ENCODE measurements at places on chromosomes 11 and 22.

DNA sequence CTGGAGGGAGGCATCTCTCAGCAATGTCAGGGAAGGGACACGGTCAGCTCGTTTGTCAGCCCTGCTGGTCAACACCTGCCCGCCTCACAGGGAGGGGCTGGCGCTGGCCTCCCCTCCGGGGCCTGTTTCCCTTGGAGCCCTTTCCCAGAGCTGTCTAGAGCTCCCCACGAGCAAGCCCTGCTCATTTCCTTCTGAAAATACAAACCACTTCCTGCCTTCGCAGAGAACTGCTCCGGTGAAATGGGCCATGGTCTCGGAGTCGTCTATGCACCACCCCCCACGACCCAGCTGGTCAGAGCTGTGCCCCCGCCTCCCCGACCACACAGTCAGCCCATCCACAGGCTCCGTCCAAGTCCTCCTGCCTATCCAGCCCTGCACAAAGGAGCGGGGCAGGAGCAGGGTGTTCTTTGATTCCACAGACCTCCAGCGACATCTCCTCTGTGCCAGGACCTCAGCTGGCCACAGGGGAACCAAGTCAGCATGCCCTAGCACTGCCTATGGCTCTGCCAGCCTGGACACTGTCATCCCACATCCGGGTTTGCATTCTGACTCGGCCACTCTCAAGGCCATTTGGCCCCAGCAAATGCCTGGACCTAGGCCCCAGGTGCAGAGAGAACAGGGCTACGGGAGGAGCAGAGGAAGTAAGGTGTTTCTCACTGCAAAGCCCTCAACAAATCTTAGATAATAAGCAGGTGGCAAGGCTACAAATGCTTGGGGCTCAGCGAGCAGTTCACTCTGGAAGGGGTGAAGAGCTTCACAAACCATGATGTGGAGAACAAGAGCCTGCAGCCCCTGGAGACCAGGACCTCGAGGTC lies 82.1 kb upstream of the WNT11 start:
- DNase-seq, result no peak

DNA sequence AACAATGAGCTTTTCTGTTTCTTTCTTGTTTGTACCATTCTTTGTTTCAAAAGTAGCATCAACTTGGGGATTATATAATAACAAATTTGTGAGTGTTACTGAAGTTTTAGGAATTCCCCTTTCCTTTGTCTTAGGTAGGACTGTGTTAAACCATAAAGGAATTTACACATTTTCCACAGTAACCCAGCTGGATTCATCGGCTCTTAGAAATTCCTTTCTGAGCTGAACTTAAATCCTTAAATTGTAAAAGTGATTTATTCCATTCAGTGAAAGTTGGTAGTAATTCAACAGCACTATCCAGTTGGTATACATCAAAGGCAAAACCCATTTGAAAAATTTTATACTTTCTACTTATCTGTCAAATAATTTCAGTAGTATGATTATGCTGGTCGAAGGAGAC lies 11.8 kb downstream of the EMSY start:
- no peak for DNase-seq

DNA sequence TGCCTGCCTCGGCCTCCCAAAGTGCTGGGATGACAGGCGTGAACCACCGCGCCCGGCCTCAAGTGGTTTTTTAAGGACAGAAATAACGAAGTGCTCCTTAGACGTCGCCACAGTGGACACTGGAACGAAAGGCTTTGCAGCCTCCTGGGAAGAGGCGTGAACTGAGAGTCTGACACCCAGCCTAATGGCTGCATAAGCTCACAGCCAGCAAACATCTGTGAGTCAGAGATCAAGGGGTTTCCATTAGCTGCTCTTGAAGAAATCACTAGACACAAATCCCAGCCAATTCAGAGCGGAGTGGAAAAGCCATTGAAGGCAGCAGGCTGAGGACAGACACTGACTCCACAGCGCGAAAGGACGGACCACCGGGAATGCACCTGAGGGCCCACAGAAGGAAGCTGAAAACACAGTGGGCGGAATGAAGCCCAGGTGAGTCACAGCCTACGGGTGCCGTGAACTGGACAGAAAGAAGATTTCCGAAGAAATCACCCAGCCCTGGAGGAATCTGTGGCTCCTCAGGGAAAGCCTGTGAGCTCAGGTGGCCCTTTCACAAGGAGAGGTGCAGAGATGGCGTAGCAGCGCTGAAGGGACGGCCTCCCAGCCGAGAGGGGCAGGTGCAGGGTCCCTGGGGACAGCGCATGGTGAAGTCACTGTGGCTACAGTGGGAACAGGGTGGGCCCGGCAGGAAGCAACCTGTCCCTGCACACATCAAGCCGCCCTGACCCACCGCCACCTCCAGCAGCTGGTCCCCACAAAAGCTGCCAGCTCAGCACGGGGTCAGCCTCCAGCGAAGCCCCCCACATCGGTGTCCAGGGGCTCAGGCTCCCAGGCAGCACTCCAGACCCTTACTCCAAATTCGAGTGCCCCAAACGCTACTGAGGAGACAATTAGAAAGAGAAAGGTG lies 11.6 kb downstream of the LMNTD2 start:
- no peak for DNase-seq

DNA sequence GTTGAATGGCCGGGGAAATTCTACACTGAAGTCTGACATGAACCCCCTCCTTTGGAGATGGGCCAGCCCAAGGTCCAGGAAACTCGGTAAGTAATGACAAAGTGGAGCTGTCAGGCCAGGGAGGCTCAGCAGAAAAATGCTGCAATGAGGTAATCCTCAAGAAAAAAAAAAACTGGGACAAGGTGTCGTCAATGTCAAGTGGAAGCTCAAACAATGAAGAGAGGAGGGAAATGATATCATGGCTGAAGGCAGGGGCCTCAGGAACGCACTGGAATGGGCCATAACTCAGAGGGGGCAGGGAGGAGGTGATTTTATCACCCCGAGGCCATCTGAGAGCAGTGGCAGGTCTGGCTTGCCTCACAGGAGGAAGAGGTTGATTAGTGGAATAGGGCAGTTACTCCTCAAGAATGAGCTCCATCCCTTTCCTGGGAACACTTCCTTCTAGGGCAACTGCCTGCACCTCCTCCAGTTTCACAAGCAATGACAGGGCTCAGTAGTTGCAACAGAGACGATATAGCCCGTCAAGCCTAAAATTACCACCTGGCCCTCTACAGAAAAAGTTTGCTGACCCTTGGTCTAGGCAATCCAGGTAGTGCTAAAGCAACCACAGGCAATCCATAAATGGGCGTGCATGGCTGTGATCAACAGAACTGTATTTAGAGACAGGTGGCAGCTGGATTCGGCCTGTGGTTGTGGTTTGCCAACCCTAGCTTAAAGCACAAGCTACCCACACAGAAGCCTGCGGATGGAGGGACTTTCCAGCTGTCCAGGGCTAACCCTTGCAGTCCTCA lies 65.2 kb downstream of the FBXO7 start:
- DNase-seq, result no peak

- DNase-seq, result no peak
These were observed 926 bp downstream of the PRR5L start for GRCh38 chr11:36296884-36297543.

GRCh38 chr11:73413256-73413655 lies 37.1 kb downstream of the RELT start:
- DNase-seq, result no peak

DNA sequence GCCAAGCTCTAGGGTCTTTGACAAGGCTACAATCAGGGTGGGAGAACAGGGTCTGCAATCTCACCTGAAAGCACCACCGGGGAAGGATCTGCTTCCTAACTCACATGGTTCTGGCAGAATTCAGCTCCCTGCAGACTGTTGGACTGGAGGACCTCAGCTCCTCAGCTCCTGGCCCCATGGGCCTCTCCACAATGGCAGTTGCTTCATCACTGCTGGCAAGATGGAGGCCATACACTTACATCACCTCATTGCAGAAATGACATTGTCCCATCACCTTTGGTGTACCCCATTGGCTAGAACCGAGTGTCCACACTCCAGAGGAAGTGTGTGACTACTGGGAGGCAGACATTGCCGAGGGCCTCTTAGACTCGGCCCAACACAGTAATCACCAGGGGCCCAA lies 20.9 kb upstream of the MPPED1 start:
- no peak for DNase-seq

DNA sequence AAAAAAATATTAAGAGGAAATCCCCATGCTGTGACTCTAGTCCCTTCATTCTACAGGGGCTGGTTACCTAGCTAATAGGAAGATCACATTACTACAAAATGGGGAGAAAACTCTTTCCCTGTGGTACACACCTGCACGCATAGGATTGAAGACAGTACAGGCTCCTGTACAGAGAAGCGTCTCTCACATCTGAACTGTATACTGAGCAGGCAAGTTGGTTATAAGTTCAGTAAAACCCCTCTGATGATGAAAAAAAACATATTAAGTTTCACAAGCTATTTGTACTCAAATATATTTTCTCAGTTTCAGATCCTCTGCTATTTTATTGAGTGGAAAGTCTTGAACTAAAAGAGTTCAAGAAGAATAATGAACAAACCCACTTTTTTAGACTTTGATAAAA lies 156.9 kb upstream of the HSD17B12 start:
- DNase-seq, result no peak

DNA sequence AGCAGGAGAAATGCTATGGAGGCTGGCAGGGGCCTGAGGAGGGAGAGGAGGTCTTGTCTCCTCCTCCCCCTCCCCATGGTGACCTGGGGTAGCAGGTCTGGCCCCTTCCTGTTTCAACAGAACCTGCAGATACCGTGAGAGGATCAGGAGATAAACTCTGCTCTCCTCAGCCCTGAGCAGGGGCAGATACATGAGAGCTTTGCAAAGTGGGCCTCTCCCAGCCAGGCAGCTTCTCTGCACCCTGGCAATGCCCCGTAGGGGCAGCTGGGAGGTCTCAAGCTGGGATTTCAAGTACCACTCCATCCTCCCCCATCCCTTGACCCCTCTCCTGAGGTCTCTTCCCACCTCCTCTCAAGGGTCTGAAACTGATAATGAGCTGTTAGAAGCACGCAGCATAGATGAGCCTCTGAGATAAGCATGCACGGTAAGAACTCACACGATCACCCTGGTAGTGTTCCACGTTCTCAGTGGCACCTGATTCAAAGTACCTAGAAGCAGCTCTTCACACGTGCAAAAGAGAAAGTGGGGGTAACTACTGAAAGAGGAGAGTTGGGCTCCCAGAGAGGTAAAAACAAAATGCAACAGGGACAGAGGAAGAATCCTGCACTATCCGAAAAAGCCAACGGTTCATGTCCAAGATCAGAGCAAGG lies 4.9 kb upstream of the CCDC86 start:
- DNase-seq, result no peak

DNA sequence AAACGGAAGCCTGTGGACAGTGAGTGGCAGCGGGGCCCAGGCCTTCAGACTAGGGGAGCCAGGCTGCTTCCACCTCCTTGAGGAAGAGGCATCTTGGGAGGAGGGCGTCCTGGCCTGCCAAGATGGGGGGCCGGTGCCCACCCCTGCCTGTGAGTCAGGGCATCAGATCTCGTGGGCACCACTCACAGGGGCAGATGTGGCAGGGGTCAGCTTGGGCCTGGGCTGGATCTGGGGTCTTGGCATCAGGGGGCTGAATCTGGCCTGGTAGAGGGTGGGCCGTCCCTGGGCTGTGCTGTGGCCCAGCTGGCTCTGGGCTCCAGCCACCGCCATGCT lies 24.1 kb upstream of the TH start:
- DNase-seq, result no peak

GRCh38 chr11:72040491-72041363 lies 39.6 kb downstream of the NUMA1 start:
- DNase-seq, result no peak

DNA sequence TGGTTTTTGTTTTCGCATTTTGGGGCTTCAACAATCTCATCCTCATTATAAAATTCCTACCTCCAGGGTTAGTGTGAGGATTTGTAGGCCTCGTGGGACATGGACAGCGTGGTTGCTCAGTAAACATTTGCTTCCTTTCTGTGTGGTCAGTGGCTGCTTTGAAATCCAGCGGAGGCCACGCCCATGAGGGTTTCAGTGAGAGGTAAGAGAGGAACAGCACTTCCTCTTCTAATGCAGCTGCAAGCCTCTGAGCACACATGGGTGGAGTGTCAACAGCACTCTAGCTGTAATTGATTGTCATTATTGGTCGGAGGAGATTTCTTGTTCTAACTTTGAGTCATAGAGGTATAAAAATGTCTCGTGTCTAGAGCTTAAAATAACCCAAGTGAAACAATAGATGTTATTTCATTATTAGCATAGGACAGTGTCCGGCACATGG lies 6.0 kb upstream of the ARHGAP42 start:
- no peak for DNase-seq

- DNase-seq, result no peak
These were observed 12.6 kb downstream of the HIPK3 start for GRCh38 chr11:33269822-33270221.

GRCh38 chr11:82889133-82890001 lies 10.9 kb downstream of the PRCP start:
- DNase-seq, result no peak

DNA sequence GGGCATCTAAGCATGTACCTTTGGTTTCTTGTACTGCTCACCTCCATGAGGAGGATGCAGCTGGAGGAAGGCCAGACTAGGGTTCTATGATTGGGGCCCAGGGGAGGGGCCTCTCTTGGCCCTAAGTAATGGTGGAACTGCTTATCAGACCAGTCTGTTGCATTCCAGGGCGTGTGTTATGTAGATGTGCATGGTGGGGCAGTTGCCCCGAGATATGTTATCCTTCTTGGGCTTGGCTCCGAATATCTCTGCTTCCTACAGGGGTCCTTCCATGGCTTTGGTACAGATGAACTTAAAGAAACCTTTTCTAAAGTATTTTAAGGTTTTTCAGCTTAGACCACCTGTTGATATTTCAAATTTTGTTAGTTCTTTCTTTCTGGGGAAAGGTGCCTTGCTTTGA lies 126.0 kb downstream of the SWAP70 start:
- no peak for DNase-seq

GRCh38 chr11:19595840-19596751 lies 116.5 kb upstream of the NAV2 start:
- DNase-seq, result no peak

DNA sequence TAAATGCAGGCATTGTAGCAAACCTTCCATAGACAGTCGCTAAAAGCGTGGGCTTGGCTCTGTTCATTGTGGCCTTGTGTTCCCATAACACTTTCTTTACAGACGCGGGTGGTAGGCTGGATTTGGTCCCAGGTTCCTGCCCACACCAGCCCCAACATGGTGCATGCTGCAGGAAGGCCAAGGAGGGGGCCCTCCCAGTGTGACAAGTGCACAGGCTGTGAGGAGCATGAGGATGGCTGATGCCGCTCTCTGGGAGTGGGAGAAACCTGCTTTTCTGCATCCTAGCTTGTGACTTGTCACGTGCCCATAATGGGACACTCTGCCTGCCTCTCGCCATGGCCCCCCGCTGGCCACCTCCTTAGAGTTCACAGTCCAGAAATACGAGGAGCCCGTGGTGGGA lies 161.8 kb upstream of the B3GAT1 start:
- no peak for DNase-seq

GRCh38 chr22:17631076-17631565 lies 2.6 kb upstream of the ATP6V1E1 start:
- no peak for DNase-seq

- no peak for DNase-seq
These were observed 97.1 kb upstream of the SYT13 start for GRCh38 chr11:45383224-45383623.

- no peak for DNase-seq
These were observed 29.5 kb upstream of the RRM1 start for GRCh38 chr11:4065086-4065485.

- DNase-seq, result no peak
These were observed 45.9 kb downstream of the TBX1 start for GRCh38 chr22:19806213-19807160.

GRCh38 chr11:125542709-125543108 lies 26.6 kb upstream of the EI24 start:
- no peak for DNase-seq
